CD4-positive, alpha-beta T cell (primary cell): ENCODE measurements at places on chromosomes 3 and 15. TPM values are rescaled to one million over a fixed set of nuclear protein-coding genes. Genes with fewer than 3 reads are reported as not detected.

The GOLGA8S gene
- 0.14 TPM for total RNA-seq

The ADAMTS7 gene
- total RNA-seq: 0.11 TPM

The CKMT1B gene
- total RNA-seq: not detected

DNA sequence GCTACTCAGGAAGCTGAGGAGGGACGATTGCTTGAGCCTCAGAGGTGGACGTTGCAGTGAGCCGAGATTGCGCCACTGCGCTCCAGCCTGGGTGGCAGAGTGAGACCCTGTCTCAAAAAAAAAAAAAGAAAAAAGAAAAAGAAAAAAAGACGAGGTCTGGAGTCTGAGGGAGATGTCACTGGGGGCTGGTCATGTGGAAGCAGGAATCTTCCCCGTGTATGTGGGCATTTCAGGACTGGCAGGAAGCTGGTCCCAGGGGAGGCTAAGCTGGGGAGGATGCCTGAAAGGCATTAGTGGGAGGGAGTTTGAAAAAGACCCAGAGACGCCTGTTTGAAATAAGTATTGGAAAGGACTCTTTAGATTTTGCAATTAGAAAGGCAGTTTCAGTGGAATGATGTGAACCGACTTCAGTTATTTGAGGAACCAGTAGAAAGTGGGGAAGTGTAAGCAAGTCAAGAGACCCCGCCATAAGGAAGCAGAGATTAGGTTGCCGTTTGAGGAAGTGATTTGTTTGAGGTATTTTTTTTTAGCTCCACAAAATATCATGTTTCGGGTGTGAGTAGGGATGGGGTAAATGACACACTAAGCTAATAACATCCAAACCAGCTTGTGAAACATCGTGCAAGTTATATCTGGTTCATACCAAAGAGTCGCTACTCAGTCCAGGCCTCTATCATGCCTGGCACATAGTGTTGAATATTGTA lies 55.5 kb downstream of the ST6GAL1 start:
- peaks cover 62% of the 10 kb centered on the region for H3K36me3 ChIP-seq
- no peaks in the 10 kb centered on the region for H3K27me3 ChIP-seq
- no peak overlapping the region for H3K4me3 ChIP-seq
- peaks cover 5% of the 10 kb centered on the region for H3K4me1 ChIP-seq
- DNase-seq: no peak
- H3K27ac ChIP-seq: no peak overlapping the region

DNA sequence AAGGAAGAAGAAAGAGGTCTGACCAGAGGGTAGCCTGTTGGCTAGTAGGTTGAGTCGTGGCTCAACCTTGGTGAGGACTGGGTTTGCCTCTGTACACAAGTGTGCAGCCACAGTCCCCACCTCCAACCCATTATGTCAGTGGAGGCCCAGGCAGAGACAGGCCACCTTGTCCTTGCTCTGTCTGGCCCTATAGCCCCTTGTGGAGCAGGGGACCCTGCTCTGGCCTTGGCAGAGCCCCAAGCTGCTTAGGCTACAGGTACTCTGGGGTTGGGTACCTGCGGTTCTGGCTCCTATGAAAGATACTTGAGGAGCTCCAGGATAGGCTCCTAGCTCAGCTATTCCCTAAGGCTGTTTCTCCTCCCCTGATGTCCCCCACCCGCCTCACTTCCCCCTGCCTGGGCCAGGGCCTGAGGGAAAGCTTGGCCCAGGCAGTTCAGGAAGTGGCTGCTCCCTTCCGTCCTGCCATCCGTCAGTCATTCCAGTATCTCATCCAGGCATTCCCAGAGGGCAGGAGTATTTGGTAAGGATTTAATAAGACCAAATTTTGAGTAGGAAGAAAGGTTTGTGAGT lies 44.0 kb downstream of the FGD5 start:
- H3K4me1 ChIP-seq: no peaks in the 10 kb centered on the region
- no peak for DNase-seq
- H3K27me3 ChIP-seq: no peaks in the 10 kb centered on the region
- no peaks in the 10 kb centered on the region for H3K36me3 ChIP-seq
- no peak overlapping the region for H3K4me3 ChIP-seq

GRCh38 chr15:100712226-100712625 lies 109.8 kb downstream of the ASB7 start:
- no peaks in the 10 kb centered on the region for H3K4me1 ChIP-seq
- no peaks in the 10 kb centered on the region for H3K36me3 ChIP-seq
- H3K4me3 ChIP-seq: no peak overlapping the region
- DNase-seq: no peak
- no peak overlapping the region for H3K27ac ChIP-seq

DNA sequence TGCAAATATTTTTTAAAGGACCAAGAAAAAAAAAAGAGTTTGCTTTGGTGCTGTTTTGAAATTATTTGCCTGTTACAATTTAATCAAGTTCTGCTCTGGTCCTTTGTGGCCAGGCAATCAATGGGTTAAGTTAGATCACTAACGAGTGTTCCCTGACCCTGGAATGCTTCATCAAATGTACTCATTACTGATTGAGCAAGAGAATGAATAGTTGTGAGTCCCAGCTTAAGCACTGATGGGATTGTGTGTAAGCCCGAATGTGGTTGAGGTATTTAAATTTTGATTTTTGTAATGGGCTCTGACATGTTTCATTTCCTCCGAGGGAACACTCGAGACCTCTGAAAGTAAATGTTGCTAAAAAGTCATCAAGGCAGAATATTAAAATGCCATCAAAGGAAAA lies 699.1 kb downstream of the MCTP2 start:
- H3K4me3 ChIP-seq: no peak overlapping the region
- no peaks in the 10 kb centered on the region for H3K27me3 ChIP-seq
- H3K27ac ChIP-seq: no peak overlapping the region
- no peaks in the 10 kb centered on the region for H3K36me3 ChIP-seq

GRCh38 chr3:126472277-126473006 lies 3.2 kb downstream of the ZXDC start:
- H3K4me1 ChIP-seq: peaks cover 57% of the 10 kb centered on the region
- no peak overlapping the region for H3K27ac ChIP-seq
- no peak overlapping the region for H3K4me3 ChIP-seq

DNA sequence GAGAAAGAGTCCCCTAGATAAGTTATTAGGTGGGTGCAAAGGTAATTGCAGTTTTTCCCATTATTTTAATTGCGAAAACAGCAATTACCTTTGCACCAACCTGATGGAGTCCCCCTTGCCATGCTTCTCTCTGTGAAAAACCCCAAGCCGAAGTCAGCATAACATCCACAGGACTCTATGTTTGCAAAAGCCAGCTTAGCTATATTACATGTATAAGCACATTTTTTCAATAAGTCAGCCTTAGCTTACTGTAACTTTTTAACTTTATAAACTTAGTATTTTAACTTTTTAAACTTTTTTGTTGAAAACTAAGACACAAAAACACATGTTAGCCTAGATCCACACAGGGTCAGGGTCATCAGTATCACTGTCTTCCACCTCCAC lies 21.4 kb upstream of the MUC20 start:
- no peak overlapping the region for H3K27ac ChIP-seq
- H3K4me1 ChIP-seq: no peaks in the 10 kb centered on the region
- H3K36me3 ChIP-seq: peaks cover 28% of the 10 kb centered on the region
- DNase-seq: no peak
